Activated T-helper 1 cell treated with Interleukin-2 at 50 U/mL for 16 hours (primary cell): ENCODE measurements at places on chromosomes 6 and 20.

DNA sequence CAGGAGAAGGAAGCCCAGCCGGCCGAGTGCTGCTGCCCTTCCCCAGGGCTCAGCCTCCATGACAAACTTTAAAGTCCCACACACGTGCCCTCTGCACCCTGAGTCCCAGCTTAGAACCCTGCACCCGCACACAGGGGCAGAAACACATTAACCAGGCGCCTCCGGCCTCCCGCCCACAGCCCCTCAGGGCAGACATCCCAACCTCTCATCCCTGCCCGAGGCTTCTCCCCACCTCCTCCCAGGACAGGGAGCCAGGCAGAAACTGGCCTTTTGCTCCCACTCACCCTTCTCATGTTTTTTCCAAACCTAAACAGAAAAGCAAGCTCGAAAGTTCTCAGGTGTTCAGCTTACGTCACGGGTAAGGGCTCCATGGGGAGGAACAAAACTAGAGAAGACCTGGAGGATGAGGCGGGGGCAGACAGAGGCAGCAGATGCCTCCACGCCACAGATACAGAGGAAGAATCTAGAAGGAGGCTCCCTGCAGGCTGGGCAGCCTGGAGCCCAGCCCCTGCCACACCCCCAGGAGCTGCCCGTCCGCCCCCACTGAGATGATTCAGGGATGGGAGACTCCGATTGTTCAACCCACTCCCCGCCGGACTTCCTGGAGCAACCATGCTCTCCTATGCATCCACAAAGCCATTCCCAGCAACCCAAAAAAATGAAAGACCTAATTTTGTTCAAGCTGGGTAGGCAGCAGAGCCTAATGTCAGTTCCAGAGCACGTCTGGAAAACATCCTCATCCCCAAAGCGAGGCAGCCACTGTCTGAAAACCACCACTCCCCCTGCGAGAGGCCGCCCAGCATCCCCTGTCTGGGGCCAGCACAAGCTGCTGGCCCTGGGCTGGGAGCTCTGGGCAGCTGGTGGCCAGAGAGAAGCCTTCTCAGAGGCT lies 8.8 kb downstream of the KCNQ2 start:
- no peak for DNase-seq

DNA sequence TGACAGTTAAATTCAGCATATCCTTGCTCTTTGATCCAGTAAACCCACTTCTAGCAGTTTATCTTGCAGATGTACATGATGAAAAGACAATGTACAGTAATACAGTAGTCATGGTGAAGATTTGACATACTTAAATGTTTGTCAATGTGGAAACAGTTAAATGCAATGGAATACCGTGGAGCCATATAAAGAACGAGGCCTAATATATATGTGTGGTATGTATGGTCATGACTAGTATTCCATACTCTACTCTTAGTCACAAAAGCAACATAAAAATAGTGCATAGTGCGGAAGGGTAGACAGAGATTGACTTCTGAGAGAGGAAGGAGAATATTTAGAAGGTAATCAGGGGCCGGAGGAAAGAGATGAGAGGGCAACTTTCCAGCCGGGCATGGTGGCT lies 70.7 kb upstream of the ARMC2 start:
- no peak for DNase-seq

DNA sequence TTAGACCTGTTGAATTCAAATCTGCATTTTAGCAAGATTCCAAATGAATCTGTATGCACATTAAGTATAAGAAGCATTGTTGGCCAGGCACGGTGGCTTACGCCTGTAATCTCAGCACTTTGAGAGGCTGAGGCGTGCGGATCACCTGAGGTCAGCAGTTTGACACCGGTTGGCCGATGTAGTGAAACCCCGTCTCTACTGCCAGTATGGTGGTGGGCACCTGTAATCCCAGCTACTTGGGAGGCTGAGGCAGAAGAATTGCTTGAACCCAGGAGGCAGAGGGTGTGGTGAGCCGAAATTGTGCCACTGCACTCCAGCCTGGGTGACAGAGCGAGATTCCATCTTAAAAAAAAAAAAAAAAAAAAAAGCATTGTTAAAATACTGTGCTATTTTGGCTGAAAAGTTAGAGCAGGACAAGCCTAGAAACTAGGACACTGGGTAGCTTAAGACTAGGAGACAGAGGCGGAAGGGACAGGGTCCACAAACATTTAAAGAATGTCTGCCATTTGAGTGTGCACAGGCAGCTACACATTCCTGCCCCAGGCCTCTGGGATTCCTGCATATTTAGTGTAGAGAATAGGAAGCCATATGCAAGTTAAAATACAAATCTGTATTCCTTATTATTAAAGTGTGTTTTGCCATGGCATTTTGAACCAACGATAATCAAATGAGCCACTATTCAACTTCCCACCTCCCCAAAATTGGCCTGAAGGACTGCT lies 45.1 kb upstream of the EEF1A1 start:
- DNase-seq, result no peak

GRCh38 chr20:53032046-53032445 lies 59.9 kb downstream of the TSHZ2 start:
- DNase-seq, result no peak

- no peak for DNase-seq
Observed at GRCh38 chr6:144534180-144534579, 249.0 kb downstream of the UTRN start.

GRCh38 chr6:131782764-131783163 lies 25.1 kb upstream of the ENPP1 start:
- DNase-seq, result no peak

DNA sequence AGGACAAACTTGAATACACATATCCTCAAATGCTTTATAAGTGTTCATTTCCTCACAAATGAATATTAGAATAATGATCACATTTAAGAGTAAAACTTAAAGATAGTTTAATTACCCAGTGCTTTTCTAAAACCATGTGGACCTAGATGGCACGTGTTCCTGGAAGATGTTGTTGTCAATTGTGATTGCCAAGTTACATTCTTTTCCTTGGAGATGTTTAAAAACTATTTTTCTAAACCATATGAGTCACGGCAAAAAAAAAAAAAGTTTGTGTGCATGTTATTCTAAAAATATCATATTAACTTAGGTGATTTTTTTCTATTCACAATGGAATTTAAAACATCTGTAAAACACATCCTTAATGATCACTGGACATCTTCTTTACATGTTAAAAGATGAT lies 51.1 kb downstream of the RCAN2 start:
- no peak for DNase-seq

DNA sequence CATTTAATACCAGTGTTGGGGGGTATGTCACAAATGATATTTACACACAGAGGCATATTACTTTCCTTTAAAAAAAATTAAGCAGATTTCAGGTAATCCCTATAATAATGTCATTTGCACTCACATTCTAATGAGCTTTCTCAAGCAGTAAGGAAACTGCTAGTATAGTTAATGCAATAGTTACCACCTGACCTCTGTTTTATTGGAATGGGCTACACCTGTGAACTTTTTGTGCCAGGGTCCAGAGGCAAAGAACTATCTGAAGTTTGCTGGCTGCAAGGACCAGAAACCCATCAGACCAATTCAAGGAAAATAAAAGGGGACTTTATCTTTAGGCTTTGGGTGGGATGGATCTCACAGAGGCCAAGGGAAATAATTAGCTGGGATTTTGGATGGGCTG lies 2.9 kb upstream of the ZHX3 start:
- no peak for DNase-seq

GRCh38 chr20:16132036-16132798 lies 441.0 kb downstream of the KIF16B start:
- DNase-seq, result no peak

DNA sequence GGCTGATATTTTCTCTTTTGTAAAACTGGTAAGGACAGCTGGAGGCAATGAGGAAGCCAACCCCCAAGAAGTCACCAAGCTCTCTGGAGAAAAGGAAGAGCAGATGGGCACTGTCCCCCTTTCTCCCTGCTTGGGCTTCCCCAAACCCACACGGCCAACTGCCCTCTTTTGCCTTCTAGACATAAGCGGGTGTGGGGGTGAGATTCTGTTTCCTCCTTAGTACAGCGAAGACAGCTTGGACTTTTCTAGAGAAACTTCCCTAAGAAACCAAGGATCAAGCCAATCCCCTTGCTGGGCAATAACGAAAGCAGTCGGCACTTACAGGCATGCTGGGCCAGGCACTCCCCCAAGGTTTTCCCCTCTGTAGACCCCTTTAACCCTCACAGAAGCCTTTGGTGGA lies 110.3 kb downstream of the CDC5L start:
- no peak for DNase-seq

- DNase-seq, result no peak
Observed at GRCh38 chr6:3825331-3825831, 23.8 kb upstream of the FAM50B start.

DNA sequence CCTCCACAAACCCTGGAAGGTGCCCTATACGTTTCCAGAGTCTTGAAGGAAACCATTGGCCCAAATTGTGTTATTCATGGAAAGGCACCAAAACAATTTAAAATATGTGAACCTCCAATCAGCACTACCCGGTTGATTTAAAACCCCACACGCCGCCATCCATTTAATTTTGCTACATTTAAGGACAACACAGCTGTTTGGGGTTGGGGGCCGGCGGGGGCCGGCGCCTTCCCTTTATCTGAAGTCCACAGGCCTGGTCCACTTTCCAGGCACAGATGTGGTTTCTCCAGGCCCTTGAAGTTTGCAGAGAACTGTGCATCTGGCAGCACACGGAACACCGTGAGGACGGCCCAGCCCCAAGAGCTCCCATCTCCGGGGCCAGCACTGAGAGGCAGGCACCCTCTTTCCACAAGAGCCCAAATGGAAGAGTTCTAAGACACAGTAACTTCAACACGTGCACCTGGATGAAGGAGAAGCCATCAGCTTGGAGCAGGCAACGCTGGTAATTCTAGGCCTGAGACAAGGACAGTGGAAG lies 16.8 kb upstream of the FRMD1 start:
- DNase-seq, result no peak

DNA sequence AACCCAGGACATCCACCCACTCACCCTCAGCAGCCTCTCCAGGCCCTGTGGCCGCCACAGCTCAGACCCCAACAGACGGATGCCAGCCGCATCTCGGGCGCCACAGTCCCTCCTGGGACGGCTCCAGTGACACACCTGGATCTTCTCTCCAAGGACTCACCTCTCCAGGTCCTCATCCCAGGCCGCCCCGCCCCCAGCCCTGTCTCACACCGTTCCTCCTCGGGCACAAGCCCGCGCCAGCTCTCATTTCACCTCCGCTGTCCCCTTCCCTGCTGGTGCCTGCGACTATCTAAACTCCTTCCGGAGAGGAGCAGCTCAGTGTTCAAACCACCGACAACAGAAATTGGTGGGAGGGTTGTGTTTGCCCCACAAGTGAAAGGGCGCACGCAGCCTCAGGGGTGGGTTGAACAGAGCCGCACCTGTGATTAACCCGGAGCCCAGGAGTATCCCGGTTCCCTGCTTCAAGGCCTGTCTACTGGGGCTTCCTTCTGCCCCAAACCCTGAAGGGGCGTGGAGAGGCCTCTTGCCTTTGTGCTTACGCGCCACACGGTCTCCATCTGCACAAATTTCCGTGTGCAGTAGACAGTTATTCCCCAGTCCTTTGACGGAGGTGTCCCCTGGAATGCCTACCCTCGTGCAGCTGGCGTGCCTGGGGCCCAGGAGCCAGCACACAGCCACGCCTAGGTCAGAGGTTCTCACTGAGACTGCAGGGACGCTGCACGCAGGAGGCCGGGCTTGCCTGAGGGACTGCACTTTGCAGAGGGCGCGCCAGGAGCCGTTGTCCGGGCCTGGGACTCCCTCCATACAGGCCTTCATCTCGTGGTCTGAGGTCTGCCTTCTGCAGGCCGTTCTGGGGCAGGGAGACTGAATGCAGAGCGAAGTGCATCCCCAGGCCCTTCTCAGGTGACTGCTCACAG lies 232.7 kb downstream of the DLL1 start:
- DNase-seq, result no peak

DNA sequence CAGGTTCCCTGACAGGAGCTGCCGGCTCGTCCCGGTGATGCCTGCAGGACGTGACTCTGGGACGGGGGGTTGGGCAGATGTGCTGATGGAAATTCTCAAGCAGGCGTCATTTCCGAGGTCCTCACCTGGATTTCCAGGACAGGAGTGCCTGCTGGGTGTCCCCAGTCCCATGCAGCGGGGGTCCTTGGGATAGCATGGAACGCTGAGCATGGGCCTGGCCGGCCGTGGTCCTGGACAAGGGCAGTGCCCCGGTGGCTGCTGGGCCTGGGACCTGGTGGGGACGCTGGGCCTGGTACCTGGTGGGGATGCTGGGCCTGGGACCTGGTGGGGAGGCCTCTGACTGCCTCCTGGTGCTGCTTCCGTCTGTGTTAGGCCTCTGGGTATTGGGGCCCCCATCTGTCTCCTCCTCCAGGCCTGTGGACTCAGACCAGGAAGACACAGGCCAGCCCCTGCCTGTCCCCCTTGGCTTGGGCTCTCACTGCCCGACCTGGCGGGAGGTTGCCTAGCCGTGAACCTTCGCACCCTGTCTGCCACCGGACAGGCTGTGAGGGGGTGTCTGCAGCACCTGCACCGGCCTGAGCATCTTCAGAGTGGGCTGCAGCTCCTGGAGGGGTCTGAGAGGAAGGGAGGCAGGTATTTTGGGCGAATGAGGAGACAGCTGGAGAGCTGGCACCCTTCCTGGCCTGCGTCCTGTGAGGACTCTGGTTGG lies 6.2 kb downstream of the RTEL1 start:
- no peak for DNase-seq

DNA sequence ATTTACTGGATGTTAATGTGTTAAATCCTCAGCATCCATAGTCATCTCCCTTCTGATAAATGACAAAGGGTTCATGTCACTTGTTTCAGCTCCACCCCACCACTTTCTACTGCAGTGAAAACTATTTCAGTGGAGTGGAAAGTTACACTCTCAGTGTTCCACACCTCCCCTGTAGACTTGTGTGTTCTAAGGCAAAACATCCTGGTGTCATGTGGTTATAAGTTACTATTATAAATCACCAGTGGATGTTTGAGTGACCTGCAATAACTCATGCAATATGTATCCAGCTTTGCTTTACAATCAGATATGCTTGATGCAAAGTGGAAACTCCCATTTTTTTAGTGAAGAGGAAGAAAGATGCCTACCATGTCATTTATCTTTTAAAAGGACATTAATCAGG lies 82.1 kb upstream of the LTV1 start:
- no peak for DNase-seq

DNA sequence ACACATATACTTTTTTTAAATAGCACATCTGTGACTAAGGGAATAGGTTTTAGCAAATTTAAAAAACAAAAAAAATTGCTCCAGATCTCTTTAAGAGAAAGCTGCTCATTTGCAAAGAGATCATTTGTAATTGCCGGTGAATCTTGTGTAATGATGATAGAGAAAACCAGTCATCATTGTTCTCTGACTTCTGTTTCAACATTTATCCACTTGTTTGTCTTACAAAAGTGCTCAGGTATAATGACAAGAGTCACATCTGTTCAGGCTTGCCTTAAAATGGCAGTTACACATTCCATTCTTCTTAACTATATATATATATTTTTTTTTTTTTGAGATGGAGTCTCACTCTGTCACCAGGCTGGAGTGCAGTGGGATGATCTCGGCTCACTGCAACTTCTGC lies 165.2 kb downstream of the AIG1 start:
- DNase-seq, result no peak
